RPMI7951 (cell line): ENCODE measurements at places on chromosomes 5 and 9.

DNA sequence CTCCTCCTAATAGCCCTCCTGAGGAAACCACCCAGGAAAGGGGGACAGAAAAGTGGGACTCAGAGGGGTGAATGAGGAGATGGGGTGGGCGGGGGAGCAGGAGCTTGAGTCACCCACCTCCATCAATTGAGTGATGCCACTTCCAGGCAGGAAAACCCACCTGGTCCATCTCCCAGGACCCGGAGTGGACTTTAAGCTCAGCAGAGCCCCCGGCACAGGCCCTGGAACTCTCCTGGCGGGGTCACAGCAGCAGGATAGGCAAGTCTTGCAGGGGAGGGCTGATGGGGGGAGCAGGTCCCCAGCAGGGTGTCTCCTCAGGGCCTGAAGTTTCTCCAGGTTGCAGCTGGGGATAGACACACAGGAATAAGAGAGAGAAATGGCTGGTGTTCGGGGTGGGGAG is 40.8 kb downstream of the LHX2 start:
- no peak for DNase-seq

DNA sequence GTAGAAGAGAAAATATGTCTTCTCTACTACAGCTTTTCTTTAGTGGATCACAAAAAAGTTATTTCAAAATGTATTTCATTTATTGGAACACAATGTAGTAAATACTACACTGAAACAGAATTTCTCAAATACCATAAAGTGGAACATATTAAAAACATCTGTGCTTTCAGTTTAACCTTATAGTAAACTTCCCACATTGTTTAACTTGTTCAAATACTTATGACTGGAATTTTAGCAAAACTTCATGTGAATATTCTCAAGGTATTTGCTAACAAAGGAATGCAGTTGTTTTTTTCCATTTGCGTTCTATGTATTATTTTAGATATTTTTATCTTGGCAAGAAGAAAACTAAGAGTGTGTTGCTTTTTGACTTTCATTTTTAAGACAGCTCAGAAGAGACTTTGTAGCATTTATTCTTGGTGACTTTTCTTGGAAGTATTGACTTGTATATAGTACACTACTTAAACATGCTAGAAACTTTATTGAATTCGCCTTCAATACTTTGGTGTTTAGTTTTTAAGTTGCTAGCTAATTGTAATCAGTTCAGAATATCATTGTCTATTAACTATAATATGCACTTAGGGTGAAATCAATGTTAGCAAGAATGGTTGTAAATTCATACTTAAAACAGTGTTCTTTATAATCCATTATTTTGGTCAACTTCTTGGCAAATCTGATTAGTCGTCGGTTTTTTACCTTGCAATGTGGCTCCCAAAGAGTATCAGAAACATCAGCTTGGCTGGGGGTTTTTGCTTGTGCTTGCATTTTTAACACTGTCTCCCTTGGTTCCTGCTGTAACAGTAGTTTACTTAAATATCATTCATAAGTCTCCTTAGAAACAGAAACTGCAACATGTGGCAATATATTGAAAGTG is 5.0 kb upstream of the RHOBTB3 start:
- DNase-seq = no peak

- DNase-seq = peak; percentile 24
Observed at GRCh38 chr5:141814064-141814964, 63.9 kb downstream of the PCDH1 start.

DNA sequence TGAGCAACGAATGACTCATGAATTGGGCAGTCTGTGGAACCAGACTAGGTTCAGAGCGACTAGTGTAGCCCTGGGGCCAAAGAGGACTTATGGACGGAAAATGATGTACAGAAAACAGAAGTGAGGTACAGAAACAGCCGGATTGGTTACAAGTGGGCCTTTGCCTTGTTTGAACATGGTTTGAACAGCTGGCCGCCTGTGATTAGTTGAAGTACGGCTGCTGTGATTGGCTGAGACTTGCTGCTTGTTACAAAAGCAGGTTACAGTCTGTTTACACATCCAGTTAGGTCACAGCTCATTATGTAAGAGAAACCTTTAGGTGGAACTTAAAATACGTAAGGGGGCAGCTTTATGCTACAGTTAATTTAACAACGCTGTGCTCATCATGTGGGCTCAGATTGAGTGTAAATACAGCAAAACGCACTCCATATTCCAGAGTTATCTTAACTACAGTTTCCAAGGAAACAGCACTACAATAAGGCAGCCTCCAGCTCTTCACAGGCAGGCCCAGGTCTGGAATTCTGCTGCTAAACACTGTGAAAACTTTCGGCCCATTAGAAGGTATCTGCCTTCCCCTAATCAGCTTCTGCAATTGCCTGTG is 6.5 kb downstream of the AMACR start:
- peak; percentile 66 for DNase-seq

DNA sequence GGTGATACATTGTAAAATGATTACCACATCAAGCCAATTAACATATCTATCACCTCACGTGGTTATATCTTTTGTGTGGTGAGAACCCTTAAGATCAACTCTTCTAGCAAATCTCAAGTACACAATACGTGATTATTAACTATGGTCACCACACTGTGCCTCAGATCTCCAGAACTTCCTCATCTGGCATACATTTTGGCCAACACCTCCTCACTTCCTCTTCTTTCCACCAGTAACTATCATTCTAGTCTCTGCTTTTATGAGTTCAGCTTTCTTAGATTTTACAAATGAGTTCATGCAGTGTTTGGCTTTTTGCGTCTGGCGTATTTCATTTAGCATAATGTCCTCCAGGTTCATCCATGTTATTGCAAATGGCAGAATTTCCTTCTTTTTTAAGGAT is 35.8 kb downstream of the PRKACG start:
- no peak for DNase-seq
